ENCODE measurements at places on chromosomes 13 and 19.

DNA sequence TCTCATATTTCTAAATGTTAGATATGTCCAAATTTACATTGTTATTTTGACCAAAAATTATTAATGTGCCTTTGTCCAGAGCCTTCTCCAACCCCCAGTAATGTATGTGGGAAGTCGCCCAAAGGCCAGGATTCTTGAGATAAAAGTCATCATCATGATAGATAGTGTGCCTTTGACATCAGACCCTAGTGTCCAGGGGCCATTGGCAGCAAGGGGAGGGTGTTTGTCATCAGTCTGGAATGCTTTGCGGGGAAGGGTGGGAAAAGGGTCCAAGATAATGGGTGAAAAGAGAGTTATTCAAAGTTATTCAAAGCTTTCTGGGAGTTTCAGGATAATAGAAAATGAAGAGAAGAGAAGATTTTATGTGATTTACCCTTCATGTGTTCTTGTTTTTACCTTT lies 909.5 kb upstream of the GPC6 start:
- no peak for DNase-seq

DNA sequence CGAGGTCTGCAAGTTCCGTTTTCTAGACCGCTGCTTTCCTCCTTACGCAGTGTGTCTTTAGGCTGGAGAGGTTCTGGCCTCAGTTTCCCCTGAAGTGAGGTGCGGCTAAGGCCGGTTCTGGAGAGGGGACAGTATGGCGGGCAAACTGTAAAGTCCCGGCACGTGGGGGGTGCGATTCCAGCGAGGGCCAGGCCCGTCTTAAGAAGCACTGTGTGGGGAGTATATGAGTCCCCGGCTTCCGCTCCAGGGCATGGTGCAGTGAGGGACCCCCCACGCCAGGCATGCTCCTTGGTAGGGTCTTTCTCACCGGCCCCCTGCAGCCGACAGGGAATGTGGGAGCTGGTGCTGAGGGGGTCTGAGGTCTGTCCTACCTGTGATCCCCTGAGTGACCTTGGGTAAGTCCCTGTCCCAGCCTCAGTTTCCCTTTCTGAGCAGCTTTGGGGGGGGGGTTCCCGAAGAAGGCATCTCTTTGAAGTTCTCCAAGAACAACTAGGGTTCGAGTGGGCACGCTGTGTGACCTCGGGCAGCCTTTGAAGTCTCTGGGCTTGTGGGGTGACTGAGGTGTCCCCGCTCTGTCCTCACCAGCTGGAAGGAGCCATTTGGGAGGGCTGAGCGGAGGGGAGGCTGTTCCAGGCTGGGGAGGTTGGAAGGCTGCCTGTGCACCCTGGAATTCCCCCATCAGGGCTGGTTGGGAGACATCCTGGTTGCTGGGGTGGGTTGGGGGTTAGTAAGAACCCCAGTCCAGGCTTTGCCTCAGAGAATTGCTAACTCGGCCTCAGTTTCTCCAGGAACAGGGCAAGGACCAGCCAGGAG lies 1.5 kb downstream of the NFIC start:
- no peak for DNase-seq

DNA sequence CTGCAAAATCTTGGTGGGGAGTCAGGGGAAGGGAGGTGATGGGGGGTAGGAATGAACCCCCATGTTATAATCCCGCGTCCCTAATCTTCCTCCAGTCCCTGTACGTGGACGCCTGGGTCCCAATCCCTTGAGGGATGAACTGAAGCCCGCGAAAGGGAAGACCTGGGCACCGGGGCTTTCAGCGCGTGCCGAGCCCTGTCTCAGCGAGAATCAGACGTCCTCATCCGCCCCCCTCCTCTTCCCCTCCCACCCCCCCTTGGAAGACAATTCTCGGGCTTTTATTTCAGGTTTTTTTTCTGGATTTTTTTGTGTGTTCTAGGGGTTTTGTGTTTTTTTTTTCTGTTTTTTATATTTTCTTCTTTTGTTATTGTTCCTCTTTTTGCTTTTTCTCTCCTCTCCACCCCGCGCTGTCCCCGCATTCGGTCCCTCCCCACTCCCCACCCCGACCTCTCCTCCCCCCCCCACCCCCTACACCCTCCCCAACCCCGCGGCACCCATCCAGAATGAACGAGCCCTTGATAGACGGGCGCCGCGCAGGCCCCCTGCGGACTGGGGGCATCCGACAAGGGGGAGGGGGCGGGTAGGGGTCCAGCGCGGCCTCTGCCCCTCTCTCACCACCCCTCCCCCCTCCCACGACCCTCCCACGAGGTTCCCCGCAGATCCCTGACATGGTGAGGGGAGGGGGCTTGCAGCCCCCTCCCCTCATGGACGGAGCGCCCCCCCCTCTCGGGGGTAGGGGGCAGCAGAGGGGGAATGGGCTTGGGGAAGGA lies 10.3 kb downstream of the C19orf81 start:
- DNase-seq, result no peak

- no peak for DNase-seq
Observed at GRCh38 chr13:29532116-29532515, 63.4 kb downstream of the SLC7A1 start.

DNA sequence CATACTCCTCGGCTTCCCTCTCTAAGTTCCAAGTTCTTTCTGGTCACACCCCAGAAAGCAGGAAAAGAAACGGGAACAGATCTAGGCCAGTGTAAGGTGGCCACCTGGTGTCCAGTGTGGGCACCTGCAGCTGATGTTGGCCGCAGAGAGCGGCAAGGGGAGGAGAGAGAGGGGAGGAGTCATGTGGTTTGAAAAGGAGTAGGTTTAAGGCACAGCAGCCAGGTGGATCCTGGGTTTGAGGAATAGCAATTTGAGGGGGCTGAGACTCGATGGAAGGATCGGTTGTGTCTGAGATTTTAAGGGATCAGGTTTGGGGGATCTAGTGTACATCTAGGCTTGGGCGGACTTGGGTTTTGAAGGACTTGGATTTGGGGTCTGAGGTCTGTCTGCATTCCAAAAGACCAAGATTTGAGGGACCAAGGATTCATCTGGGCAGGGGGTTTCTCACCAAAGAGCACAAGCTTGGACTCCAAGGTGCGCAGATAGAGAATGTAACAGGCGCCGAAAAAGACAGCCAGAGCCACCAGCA lies 1.2 kb downstream of the RABAC1 start:
- DNase-seq, result no peak
